Iris pigment epithelial cell (primary cell): ENCODE measurements at places on chromosomes 1 and 21.

DNA sequence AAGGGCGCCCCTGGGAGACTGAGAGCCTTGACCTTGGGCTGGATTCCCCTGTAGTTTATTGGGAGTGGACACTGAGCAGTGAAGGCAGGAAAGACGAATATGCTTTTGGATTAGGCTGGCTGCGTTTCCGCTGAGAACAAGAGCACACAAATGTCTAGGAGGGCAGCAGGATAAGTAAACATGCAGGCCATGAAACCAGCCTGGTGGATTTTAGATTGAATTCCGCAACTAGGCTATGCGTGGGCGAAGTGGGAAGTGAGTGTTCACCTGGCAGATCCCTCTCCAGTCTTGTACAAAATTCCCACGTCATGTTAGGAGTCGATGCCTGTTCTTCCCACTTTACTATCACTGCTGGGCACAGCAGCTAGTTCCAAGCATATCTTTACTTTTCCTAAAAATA, 21.4 kb upstream of the KCNJ6 start:
- no peak for DNase-seq

DNA sequence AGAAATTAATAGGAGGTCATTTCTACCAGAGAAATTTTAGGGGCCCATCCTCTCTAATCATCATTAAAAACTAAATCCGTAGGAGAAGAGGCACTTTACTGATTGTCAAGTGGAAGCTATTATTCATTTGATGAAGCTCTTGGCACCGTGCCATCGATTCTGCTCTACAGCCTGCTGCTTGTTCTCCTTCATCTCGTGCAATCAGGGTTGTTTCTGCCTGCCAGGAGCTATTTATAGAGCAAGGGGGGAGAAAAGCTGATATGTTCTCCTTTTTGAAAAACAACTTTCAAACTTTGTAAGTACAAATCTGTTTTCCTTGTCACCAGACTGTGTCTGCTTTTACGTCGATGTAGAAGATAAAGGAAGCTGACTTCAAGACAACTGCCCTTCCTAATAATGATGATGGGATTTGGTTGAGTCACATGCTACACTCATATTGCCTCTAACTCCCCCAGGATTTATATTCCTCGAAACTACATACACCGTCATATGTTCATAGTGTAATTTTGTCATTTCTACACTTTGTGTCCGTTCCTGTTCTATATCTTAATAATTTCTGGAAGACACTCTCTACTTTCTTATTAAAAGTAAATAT, 169.6 kb upstream of the LHX8 start:
- no peak for DNase-seq

DNA sequence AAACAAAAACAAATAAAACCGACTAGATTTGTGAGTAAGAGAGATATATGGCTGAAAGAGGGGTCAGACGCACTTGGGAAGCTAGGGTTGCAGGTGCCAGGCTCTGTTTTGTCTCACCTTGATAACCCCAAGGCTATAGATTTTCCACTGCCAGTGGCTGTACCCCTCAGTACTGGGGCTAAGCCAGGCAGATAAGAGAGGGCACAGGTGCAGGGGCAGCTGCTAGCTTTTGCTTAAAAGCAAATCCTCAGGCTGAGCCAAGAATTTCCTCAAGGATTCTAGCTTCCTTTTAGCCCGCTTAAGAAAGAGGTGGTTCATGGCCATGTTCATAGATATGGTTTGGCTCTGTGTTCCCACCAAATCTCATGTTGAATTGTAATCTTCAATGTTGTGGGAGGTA, 57.9 kb downstream of the OVGP1 start:
- no peak for DNase-seq

- no peak for DNase-seq
Observed at GRCh38 chr1:113905435-113905861, 322 bp downstream of the DCLRE1B start.

DNA sequence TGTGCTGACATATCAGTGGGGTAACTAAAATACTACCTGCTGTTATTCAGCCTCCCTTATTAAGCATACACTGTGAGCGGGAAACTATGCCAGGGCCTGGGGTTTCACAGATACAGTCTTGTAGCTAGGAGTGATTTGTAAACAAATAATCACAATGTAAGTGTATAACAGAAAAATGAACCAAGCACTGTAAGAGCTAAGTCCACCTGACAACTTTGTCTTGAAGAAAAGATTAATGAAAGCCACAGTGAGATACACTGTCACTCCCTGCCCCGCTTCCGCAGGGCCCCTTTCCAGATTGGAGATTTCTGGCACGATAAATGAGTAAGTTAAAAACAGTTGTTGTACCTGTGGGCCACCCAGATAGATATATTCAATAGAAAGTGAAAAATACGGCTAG, 4.8 kb downstream of the RCAN3 start:
- DNase-seq: no peak

DNA sequence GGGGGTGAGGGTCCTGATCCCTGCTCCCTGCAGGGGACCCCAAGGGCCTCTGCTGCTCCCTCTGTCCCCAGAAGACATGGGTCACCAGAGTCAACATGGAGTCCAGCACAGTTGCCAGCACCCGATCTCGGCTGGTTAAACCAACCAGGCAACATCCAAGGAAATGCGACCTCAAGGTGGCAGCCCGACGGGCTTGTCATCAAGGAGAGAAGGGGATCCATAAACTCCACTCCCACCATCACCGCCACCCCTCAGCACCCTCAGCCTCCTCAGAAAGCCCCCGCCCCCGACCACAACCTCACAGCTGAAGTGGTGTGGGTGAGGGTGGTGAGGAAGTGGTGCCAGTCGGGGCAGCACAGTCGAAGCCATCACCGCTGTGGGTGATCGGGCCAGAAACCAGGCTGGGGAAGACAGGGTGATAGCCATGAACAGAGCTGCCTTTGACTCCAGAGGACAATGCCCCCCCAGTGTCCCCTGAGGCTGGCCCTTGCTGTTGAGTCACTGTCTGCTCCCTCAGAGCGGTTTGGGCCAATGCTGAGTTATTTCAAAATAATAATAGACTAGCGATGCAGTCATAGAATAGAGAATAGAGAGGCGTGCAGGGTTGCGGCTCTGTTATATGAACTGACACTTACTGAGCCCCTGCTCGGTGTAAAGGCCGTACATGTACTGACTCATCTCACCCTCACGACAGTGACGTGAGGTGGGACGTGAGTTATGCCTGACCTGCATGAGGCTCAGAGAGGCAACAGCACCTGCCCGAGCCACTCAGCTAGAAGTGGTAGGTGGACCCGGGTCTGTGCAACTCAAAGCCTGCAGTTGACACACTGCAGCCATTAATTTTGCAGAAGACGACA, 88.7 kb upstream of the IFFO2 start:
- DNase-seq: no peak

GRCh38 chr1:154661110-154661509, 53.1 kb upstream of the ADAR start:
- DNase-seq: no peak

GRCh38 chr1:246365708-246366107, 141.4 kb downstream of the SMYD3 start:
- DNase-seq: no peak

GRCh38 chr1:183883623-183884022, 78.7 kb downstream of the RGL1 start:
- DNase-seq: no peak

- peak; percentile 70 for DNase-seq
Observed at GRCh38 chr1:155038602-155039307, 5.1 kb downstream of the DCST1 start.
